Right renal pelvis (tissue), 4 donors: ENCODE measurements at places on chromosomes 4 and X. TPM values are rescaled to one million over a fixed set of nuclear protein-coding genes. Genes with fewer than 3 reads are reported as not detected.

Gene FAAH2
- polyA plus RNA-seq, result 15.8 TPM

Gene RELL1
- polyA plus RNA-seq, result 10.1 TPM

Gene RPA4
- polyA plus RNA-seq, result not detected

Gene PPP2R2C
- polyA plus RNA-seq, result 0.30 TPM

Gene TGIF2LX
- not detected for polyA plus RNA-seq

Gene CXCL6
- polyA plus RNA-seq, result not detected

Gene UGT2B17
- 0.07 TPM for polyA plus RNA-seq

Gene TEX13C
- not detected for polyA plus RNA-seq

Gene ZMAT1
- polyA plus RNA-seq, result 23.1 TPM

Gene IL2
- polyA plus RNA-seq, result not detected

Gene PABPC1L2A
- polyA plus RNA-seq, result not detected

Gene PRR32
- polyA plus RNA-seq, result not detected

Gene C4orf51
- not detected for polyA plus RNA-seq

Gene SPANXA2
- not detected for polyA plus RNA-seq

Gene CXCL8
- 0.30 TPM for polyA plus RNA-seq

Gene UTP14A
- 25.7 TPM for polyA plus RNA-seq

Gene ZNF41
- polyA plus RNA-seq, result 11.7 TPM

Gene H2AZ1
- polyA plus RNA-seq, result 398 TPM

Gene BMP3
- 15.9 TPM for polyA plus RNA-seq
